ENCODE measurements at places on chromosomes 5 and 9.

DNA sequence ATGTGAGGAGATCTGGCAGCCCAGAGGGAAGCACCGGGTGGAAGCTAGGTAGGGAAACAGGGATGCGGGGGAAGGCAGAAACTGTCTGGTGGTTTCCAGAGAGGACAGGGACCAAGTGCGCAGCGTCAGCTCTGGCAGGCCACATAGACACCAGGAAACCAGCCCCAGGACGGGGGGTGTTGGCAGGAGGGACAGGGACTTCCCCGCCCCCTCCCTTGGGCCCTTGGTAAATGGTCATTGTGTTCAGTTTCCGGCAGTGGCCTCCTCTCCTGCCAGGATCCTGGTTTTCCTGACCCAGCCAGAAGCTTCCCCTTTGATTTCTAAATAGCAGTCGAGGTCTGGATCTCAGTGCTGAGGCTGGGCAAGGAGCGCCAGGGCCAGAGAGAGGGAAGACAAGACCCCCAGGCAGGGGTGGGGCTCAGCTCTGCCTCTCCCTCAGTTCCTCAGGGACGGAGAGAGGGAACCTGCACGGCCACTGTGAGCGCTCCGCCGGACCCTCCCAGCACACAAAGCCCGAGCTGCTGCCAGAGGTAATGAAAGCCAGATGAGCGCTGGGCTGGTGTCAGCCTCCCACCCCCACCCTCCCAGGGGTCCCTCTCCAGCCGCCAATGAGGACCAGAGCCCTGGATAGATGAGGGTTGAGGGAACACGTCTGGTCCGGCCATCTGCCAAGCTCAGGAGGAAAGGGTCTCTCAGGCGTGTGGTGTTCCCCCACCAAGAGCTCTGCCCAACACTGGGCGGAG is 1.8 kb downstream of the RALGDS start:
- no peaks in the 10 kb centered on the region for H3K27me3 ChIP-seq
- H3K4me3 ChIP-seq: peak overlapping the region; percentile 54
- no peak for DNase-seq
- peaks cover 2% of the 10 kb centered on the region for H3K36me3 ChIP-seq

GRCh38 chr5:100840789-100841188 is 62.3 kb downstream of the ST8SIA4 start:
- H3K27me3 ChIP-seq: no peaks in the 10 kb centered on the region
- H3K27ac ChIP-seq: peak overlapping the region; percentile 77
- no peak for DNase-seq
- H3K4me3 ChIP-seq: peak overlapping the region; percentile 47
- peaks cover 60% of the 10 kb centered on the region for H3K4me1 ChIP-seq

GRCh38 chr5:172150514-172151425 is 37.3 kb downstream of the STK10 start:
- no peaks in the 10 kb centered on the region for H3K27me3 ChIP-seq
- peak; percentile 38 for DNase-seq
- peaks cover 29% of the 10 kb centered on the region for H3K36me3 ChIP-seq
- peak overlapping the region; percentile 91 for H3K27ac ChIP-seq
- H3K4me3 ChIP-seq: peak overlapping the region; percentile 64
- peaks cover 77% of the 10 kb centered on the region for H3K4me1 ChIP-seq

DNA sequence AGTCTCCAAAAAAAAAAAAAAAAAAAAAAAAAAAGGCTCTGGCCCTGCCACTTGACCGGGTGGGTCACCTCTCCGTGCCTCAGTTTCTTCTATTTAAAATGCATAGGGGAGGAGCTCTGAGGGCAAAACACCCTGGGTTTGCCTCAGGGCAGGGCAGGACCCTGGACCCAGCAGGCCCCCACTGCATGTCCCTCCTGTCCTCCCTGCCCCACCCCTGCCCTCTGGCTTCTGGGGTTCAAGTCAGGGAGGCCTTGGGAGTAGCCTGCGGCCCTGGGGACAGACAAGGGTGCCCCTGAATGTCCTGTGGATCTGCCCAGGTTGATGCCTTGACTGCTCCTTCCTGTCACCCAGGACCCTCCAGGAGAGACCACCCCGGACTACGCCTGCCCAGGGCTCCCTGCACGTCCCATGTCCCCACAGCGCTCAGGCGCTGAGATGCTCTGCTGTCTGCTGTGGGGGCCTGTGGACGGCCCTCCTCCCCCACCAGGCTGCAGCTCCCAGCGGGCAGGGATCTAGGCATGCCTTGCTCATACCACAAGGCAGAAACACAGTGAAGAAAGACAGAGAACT is 35.4 kb downstream of the ADAMTS2 start:
- H3K36me3 ChIP-seq: no peaks in the 10 kb centered on the region
- H3K4me1 ChIP-seq: no peaks in the 10 kb centered on the region
- no peak overlapping the region for H3K27ac ChIP-seq
- H3K27me3 ChIP-seq: peaks cover 2% of the 10 kb centered on the region
- H3K4me3 ChIP-seq: no peak overlapping the region

- DNase-seq: no peak
- no peak overlapping the region for H3K4me3 ChIP-seq
- no peaks in the 10 kb centered on the region for H3K27me3 ChIP-seq
- H3K36me3 ChIP-seq: no peaks in the 10 kb centered on the region
- H3K4me1 ChIP-seq: no peaks in the 10 kb centered on the region
Observed at GRCh38 chr5:149475777-149476176, 75.5 kb downstream of the CSNK1A1 start.

DNA sequence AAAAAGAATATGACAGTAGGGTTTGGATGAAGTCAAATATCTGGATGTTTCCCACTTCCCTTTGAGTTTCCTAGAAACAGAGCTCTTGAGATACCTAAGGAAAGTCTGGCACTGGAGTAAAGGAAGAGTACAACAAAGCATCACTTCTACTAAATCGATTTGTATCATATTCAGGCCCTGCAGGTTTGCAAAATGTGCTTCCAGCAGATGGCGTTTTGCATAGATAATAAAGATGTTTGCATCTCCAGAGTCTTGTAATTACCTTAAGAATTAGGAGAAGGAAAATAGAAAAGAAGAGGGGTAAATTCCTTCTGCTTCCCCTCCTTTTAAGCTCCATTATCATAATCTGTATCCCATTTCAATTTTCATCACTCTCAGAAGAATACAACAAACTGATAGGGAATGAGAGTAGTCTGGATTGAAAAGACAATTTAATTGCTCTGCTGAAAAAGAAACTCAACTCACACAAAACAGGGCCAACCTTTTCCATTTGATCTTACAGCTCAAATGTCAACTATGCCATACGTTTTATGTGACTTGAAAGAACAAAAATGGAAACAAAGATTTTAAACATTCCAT is 380.4 kb downstream of the PTPRD start:
- H3K36me3 ChIP-seq: no peaks in the 10 kb centered on the region
- no peaks in the 10 kb centered on the region for H3K27me3 ChIP-seq
- H3K4me3 ChIP-seq: no peak overlapping the region
- no peak overlapping the region for H3K27ac ChIP-seq
- no peak for DNase-seq

- no peaks in the 10 kb centered on the region for H3K27me3 ChIP-seq
- no peak overlapping the region for H3K27ac ChIP-seq
- no peak overlapping the region for H3K4me3 ChIP-seq
- no peaks in the 10 kb centered on the region for H3K4me1 ChIP-seq
- DNase-seq: no peak
Observed at GRCh38 chr9:84642553-84643141, 26.9 kb upstream of the NTRK2 start.

DNA sequence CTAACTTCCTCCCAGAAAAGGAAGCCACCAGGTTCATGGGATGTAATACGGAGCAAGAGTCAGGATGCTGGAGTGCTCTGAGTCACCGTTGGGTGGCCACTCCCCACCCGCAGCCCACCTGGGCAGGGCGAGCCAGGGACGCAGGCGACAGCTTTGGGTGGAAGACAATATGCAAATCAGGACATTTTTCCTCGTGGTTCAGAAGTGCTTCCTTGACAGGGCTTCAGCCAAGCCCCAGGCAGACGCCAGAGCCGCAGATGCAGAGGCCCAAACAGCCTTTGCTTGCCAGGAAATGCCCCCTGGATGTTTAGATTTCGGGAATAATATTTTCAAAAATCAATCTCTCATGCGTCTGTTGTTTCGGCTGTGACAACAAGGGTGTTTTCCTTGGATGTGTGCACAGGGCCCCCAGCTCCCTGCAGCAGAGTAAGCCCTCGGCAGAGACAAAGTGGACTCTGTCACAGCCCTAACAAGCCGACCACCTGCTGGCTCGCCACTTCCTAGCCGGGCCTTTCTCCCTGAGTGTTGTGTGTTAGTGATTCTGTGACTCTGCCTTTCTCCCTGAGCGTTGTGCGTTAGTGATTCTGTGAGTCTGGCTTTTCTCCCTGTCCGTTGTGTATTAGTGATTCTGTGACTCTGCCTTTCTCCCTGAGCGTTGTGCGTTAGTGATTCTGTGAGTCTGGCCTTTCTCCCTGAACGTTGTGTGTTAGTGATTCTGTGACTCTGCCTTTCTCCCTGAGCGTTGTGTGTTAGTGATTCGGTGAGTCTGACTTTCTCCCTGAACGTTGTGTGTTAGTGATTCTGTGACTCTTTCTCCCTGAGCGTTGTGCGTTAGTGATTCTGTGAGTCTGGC is 11.8 kb upstream of the SLC9A3 start:
- no peak overlapping the region for H3K27ac ChIP-seq
- H3K27me3 ChIP-seq: peaks cover 10% of the 10 kb centered on the region
- no peak overlapping the region for H3K4me3 ChIP-seq
- H3K36me3 ChIP-seq: no peaks in the 10 kb centered on the region
- H3K4me1 ChIP-seq: no peaks in the 10 kb centered on the region

GRCh38 chr9:127154003-127154389 is 31.6 kb upstream of the ANGPTL2 start:
- DNase-seq: no peak
- no peak overlapping the region for H3K27ac ChIP-seq
- H3K27me3 ChIP-seq: peaks cover 8% of the 10 kb centered on the region

DNA sequence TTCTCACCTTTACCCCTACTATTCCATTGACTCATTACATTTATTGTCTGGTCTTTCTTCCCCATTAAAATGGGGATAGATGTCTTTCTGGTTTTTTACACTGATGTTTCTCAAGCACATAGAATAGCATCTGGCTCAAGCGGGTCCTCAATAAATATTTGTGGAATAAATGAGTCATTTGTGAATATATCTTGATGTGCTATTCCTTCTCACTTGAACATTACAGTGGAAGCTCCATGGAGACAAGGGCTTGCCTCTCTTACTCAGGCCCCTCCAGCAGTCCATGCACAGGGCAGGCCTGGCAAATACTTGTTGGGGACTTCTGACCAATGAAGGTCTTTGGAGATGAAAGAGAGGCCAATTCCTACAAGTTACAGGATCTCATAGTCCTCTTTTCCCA is 151.7 kb upstream of the TAS2R1 start:
- DNase-seq: no peak
- H3K4me1 ChIP-seq: no peaks in the 10 kb centered on the region
- no peak overlapping the region for H3K27ac ChIP-seq
- no peaks in the 10 kb centered on the region for H3K36me3 ChIP-seq

DNA sequence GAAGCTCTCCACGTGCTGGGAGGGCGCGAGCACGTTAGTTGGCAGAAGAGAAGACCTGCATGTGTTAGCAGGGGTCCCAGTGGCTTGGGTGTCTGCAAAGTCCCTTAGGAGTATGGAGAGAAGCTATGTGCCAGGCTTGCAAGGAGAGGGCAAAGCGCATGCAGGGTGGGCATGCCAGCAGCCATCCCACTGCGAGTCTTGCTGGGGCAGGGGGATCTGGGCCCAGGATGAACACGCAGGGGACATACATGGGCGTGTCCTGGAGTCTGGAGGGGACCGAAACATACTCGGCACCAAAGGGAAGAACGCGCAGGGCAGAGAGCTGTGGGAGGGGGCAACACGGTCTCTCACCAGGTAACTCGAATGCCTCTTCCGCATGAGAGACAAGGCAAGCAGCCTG is 43.6 kb upstream of the IPPK start:
- no peak overlapping the region for H3K27ac ChIP-seq
- no peaks in the 10 kb centered on the region for H3K27me3 ChIP-seq
- DNase-seq: no peak
- H3K36me3 ChIP-seq: peaks cover 18% of the 10 kb centered on the region
- H3K4me3 ChIP-seq: no peak overlapping the region
- peaks cover 16% of the 10 kb centered on the region for H3K4me1 ChIP-seq

GRCh38 chr5:91168859-91169258 is 214.3 kb downstream of the ARRDC3 start:
- H3K4me3 ChIP-seq: no peak overlapping the region
- H3K27me3 ChIP-seq: peaks cover 2% of the 10 kb centered on the region
- H3K4me1 ChIP-seq: peaks cover 18% of the 10 kb centered on the region
- H3K27ac ChIP-seq: no peak overlapping the region

GRCh38 chr5:168874713-168875380 is 295.7 kb upstream of the PANK3 start:
- no peak overlapping the region for H3K27ac ChIP-seq
- H3K27me3 ChIP-seq: peaks cover 29% of the 10 kb centered on the region
- no peak overlapping the region for H3K4me3 ChIP-seq
- DNase-seq: no peak

GRCh38 chr5:16477541-16477940 is 11.9 kb upstream of the ZNF622 start:
- peaks cover 2% of the 10 kb centered on the region for H3K4me1 ChIP-seq
- no peaks in the 10 kb centered on the region for H3K27me3 ChIP-seq

DNA sequence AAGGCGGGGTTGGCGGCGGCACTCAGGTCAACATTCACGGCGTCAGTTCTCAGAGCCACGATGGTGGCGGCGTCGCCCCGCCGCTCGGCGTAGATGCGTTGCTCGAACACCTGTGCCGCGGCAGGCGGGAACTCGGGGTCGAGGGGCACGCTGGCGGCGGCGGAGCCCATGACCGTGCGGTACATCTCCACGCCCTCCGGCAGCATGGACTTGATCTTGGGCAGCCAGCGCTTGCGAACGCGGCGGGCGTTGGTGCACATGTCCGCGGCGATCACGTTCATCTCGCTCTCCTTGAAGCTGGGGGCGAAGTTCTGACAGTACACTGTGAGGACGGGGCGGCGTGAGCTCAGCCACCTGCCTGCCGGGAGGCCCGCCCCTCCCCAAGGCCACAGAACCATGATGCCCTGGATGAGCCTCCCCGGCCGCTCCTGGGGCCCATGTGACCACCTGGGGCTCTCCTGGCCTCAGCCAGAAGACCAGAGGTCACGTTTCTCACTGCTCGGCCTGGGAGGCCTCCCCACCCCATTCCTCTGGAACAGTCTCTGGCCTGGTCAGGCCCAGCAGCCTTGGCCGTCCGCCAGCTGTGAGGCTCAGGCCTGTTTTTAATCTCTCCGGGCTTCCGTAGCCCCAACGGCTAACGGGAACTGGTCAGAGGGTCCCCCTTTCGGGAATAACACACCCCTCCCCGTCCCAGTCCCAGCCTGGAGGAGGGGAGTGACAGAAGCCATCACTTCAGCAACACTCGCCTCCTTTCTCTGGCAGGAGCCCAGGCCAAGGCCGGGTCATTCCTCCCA is 50.7 kb upstream of the UBAC1 start:
- no peak overlapping the region for H3K4me3 ChIP-seq
- H3K27ac ChIP-seq: no peak overlapping the region
- no peaks in the 10 kb centered on the region for H3K36me3 ChIP-seq
- no peaks in the 10 kb centered on the region for H3K4me1 ChIP-seq

DNA sequence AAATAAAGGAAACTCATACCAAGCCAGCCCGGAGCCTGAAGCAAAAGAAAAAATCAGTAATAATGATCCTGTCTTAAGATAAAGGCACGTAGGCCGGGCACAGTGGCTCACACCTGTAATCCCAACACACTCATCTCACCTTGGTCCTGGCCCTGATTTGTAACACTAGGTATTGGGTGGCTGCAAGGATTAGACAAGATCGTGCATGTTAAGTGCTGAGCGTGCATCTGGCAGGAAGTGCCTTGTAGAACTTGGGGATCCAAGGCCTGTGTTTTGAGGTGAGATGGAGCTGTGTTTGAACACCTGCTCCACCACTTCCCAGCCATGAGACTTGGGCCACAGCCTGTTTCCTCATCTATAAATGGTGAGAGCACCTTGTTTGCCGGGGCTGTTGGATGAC is 41.5 kb downstream of the SPRY4 start:
- no peak for DNase-seq
- H3K36me3 ChIP-seq: no peaks in the 10 kb centered on the region
- H3K4me3 ChIP-seq: no peak overlapping the region
- H3K27me3 ChIP-seq: no peaks in the 10 kb centered on the region
- H3K4me1 ChIP-seq: peaks cover 7% of the 10 kb centered on the region

All from activated naive CD4-positive, alpha-beta T cell treated with anti-CD3 and anti-CD28 coated beads for 36 hours (primary cell).